ENCODE measurements at places on chromosomes 1 and 21.

DNA sequence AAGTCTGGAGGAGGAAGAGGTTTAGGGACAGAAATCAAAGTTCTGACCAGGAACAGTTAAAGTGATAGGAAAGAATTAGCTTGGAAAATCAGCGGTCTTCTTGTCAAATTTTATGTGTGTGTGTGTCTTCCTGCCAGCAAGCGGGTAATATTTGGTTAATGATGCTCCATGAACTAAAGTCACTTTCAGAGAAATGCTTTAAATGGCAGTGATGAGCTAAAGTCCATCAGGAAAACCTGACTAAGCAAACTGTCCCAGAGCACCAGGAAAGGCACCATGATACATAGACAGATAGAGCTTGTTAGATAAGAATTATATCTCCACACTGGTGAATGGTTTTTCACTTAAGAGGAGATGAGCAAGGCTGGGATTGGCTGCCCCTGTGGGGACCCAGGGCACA lies 10.0 kb upstream of the CDC14A start:
- DNase-seq, result no peak

DNA sequence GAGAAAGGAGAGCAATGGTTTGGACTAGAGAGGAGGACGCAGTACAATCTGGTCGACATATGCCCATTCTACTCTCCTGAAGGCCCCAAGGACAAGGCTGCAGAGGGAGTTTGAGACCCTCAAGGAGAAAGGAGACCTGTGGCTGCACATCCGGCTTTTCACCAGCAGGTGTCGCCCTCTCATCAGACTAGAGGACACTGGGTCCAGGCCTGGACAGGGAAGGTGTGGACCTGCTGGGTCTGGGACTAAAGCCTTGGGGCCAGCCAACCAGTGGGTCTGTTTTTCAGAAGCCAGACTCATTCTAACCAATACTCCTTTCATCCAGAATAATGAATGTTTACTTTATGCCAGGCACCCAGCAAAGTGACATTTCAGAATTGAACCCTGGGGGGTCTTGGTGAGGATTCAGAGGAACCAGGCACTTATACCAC lies 5.0 kb downstream of the SRARP start:
- DNase-seq, result peak; percentile 46

GRCh38 chr21:39612233-39613040 lies at the start of gene B3GALT5:
Gene B3GALT5 (plus strand): TSS chr21:39612940. CDS start chr21:39660560, 47,620 bp downstream.
- DNase-seq, result no peak

DNA sequence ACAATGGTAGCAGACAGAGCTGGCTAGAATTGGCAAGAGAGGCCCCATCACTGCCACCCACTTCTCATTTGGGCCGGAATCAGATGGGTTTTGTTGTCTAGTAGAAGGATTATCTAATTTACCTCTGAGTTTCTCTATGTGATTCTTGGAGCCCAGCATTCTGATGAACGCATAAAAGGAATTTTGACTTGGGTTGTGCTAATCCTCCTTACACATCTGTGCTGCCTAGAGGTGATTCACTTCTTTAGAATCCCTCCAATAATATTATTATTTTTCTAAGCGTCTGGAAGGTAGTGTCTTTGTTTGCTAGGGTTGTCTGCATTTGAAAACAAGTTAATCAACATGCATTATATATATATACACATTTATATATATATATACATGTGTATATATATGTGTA lies 118.1 kb downstream of the RUNX1 start:
- no peak for DNase-seq

- DNase-seq, result no peak
Measured at GRCh38 chr1:50471967-50472366, 48.7 kb upstream of the DMRTA2 start.

GRCh38 chr1:76162254-76162653 lies 87.7 kb downstream of the ST6GALNAC3 start:
- DNase-seq, result no peak

DNA sequence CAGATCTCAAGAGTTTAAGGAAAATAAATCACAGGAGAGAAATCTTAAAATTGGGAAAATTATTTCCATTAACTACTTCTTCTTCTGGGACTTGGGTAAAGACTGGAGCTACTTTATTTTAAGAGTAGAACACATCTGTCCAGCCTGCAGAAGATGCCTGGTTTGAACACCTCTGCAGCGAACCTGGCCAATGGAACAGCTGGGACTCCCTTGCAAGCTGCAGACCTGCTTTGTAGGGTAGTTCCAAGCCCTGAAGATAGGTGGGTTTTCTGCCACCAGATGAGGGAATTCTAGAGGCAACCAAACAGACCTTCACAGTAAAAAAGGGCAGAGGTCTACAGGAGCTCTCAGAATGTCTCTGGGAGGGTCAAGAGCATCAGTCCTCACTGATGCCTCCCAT lies 86.5 kb upstream of the CACNA1E start:
- no peak for DNase-seq

DNA sequence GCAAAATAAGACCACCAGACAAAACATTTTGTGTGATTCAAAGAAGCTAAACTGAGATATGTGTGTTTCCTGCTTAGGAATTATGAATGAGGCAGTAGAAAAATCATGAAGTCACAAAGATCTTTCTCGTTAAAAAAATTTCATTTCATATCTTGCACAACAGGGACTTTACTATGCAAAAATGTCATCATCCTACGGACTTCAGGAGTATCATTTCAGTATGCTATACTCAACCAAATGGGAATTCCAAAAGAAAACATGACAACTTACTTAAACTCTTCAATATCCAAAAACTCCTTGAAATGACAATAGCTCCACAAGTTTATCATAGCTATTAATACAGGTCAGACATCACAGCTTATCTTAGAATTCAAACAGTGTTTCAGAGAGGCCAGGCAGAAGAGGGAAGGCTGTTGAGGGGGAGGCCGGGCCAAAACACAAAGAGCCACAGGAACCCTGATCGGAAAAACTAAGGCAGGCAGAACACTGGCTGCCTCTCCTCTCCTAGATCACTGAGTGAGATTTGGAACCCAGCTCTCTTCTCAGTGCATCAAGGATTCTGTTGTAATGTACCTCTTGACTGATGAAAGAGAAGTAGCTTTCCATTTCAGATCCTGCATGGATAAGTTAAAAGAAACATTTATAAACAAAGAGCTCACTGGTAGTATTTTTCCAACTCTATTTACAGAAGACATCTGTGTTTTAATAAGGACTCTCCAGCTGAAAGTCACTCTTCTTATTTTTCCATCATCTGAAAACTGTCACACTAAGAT lies 66.9 kb downstream of the TESK2 start:
- DNase-seq, result no peak

Data from thoracic aorta (tissue), 2 donors.